HCT116 (cell line): ENCODE measurements at places on chromosomes 2 and 18.

DNA sequence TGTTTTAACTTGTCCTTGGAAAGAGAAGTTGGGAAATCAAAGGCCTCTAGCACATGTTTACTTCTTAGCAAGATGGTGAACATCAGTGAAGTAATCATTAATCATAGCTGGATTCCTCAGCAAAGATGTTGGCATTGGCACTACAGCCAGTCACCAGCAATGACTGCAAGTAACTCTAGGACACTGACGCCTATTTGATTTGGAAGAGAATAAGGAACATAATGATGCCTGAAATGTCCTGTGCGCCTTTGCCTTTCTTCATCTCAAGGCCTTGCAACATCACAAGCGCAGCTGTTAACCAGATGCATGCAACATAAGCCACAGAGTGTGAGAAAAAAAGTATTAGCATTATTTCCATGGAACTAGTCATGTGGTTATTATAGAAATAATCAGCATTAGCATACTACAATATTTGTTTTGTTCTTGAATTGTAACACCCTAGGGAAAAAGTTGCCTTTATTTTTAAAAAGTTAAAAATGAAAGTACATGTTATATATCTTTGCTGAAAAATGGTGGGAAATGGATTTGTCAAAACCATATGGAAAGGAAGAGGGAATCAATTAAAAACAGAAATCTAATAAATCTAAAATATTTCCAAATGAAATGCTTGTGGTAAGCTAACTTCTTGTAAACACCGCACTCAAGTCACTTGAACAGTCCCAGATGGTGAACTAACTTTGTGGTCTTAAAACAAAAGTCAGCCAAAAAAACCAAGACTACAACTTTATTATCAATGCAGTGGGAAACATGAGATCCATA, 55.6 kb downstream of the THADA start:
- no peak for DNase-seq

DNA sequence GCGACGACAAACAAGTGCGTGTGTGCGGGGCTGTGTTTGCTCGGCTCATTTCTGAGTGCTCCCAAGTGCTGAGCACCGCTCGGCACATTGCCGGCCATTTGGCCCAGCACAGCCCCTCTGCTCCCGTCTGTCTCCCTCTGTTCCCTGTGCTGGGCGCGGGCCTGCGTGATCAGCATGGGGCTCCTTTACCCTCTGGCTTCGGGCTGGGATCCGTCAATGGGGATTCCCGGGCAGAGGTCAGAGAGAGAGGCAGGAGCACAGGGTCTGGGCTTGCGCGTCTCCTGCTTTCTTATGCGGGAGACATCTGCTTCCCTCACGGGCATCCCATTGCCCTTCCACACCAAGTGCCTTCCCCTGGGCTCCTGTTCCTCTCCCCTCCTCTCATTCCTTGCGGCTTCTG, 234.0 kb downstream of the ACKR3 start:
- no peak for DNase-seq

DNA sequence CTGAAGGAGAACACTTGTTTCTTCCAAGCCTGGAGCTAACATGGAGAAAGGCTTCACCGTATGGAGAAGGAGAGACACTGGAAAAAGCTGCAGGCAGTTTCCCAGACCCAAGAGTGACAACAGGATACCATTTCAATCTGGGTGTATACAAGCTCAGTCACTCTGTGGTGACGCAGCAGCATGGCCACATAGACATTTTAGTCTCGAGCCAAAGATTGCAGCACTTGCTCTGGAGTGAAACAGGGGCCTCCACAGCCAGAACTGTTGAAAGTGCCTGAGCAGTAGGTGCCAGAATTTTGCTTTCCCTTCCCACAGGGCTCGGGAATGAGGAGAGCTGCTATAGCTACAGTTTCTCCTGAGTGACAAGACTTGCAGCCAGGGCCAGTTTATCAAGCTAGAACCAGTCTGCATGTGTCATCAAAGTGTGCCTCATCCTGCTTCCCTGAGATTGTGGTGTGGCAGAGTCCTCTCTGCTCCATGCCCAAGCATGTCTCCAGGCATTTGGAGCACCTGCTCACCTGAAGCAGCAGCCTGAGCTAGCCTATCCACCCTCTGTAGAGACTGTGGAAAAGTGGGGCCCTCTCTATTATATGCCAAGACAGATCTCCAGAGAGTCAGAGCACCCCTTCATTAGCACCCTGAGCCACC, 234.6 kb upstream of the CDH19 start:
- no peak for DNase-seq

GRCh38 chr2:204293884-204294747, 251.2 kb upstream of the PARD3B start:
- no peak for DNase-seq

DNA sequence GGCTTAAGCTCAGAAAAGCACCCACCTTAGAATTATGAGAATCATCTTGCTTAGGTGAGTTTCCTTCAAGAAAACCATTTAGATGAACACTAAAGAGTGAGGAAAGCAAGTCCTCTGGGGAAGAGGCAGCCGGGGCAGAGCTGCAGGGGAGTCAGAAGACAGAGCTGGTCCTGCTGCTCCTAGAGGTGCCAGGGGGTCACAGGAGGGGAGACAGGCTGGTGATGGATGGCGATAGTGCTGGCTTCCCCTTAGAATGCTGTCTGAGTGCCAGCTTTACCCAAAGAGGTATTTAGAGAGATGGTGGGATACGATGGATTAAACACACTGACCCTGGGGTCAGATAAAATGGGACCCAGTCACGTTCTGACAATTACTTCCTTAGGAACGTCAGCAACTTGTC, 269.4 kb downstream of the TDRD15 start:
- no peak for DNase-seq

DNA sequence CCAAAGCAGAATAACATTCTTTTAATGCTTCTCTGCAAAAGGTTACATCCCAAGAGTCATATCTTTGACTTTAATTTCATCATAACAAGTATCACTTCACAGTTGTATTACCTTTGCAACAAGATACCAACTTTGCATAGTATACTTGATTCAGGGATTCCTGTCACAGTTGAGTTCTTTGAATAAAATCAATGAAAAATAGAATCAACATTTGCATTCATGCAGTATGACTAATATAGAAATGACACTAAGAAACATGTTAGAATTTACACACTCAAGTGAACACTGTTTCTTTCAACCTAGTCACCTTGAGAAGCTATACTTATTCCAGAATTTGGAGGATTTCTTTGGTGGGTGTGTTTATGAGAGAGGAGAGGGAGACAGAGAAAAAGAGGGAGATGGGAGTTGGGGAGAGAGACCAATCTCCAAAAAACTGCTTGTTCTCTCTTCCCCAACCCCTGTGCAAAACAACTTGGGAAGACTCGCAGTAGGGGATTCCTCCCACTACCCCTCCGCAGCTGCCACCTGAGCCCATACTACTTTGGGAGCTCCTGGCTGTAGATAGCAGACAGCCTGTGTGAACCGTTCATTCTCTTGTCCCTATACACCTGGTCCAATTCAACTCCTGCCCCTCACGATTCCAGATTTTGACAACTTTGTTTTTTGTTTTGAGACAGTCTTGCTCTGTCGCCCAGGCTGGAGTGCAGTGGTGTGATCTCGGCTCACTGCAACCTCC, 57.7 kb downstream of the PELI1 start:
- no peak for DNase-seq

DNA sequence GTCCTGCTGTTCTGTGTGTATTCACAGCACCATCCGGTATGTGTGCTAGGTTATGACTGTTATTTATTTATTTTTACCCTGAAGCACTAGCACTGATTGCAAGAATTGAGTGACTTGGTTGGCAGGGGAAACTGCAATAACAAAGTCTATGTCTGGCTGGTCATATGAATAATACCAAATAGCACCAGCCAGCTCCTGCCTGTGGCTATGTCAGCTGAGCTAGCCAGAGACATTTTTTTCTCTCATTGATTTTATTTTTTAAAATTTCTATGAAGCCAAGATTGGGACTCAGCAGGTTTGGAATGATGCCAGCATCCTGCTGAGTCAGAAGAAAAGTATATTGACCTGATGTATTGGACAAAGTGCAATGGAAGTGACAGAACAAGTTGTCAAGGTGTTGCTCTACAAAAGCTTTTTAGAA, 188.5 kb upstream of the CDH2 start:
- DNase-seq: no peak

DNA sequence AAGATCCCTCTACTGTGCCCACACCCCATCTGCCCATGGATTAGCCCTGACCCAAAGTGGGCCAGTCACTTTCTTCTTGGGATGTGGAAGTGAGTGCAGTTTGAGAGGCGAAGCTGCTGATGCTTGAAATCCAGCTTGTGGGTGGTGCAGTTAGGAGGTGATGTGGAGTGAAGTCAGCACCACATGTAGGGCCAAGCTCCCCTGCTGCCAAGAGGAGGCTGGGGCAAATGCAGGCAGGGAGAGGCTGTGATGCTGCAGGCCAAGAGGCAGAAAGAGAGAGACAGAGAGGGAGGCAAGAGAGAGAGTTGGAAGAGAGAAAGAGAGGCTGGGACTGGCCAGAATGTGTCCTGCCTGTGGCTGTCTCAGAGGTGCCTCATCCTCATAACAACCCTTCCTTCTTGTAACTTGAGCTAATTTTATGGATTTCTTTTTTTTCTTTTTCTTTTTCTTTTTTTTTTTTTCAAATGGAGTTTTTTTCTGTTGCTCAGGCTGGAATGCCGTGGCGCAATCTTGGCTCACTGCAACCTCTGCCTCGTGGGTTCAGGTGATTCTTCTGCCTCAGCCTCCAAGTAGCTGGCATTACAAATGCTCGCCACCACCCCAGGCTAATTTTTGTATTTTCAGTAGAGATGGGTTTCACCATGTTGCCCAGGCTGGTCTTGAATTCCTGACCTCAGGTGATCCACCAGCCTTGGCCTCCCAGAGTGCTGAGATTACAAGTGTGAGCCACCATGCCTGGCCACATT, 35.3 kb upstream of the CAB39 start:
- no peak for DNase-seq

GRCh38 chr2:168545439-168546082, 89.5 kb downstream of the CERS6 start:
- peak; percentile 39 for DNase-seq
